ENCODE measurements at places on chromosomes 4 and X. TPM values are rescaled to one million over a fixed set of nuclear protein-coding genes. Genes with fewer than 3 reads are reported as not detected.
A peak's percentile ranks its signal among the peaks of the same experiment; 100 is the strongest.

Gene GLRA3
- not detected for polyA plus RNA-seq

DNA sequence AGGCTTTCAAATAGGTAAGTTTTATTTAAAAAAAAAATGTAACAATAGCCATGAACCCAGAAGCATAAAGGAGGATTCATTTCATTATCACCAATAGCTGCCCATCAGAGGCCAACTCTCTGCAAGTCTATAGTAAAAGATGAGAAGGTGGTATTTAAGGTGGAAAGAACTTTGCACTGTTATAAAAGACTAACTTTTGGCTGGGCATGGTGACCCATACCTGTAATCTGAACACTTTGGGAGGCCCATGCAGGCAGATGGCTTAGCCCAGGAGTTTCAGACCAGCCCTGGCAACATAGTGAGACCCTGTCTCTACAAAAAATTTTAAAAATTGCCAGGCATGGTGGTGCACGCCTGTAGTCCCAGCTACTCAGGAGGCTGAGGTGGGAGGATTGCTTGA lies 43.3 kb downstream of the RPS3A start:
- no peak for DNase-seq

DNA sequence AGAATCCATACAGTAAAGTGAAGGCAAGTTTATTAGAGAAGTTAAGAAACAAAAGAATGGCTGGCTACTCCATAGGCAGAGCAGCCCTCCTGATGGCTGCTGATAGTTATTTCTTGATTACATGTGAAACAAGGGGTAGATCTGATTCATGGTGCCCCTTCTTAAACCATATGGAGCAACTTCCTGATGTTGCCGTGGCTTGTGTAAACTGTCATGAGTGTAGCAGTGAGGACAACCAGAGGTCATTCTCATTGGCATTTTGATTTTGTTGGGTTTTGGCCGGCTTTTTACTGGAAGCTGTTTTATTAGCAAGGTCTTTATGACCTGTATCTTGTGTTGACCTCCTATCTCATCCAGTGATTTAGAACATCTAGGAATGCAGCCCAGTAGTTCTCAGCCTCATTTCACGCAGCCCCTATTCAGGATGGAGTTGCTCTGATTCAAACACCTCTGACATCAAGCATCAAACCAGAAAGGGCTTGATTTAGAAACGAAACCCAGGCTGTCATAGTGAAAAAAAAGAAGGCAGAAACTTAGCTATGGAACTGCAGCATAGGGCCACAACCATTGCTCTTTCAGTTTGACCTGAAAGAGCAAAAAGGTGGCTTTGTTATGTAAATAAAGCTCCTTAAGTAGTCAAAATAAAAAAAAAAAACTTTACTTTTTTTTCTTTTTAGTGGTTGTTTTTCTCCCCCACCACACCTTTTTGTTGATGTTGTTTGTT lies 37.8 kb downstream of the SPCS3 start:
- no peak for DNase-seq

- DNase-seq: no peak
These were observed 174.6 kb downstream of the SHOX start for GRCh38 chrX:805103-805670.

- DNase-seq: no peak
These were observed 8.8 kb upstream of the DGAT2L6 start for GRCh38 chrX:70168238-70169188.

DNA sequence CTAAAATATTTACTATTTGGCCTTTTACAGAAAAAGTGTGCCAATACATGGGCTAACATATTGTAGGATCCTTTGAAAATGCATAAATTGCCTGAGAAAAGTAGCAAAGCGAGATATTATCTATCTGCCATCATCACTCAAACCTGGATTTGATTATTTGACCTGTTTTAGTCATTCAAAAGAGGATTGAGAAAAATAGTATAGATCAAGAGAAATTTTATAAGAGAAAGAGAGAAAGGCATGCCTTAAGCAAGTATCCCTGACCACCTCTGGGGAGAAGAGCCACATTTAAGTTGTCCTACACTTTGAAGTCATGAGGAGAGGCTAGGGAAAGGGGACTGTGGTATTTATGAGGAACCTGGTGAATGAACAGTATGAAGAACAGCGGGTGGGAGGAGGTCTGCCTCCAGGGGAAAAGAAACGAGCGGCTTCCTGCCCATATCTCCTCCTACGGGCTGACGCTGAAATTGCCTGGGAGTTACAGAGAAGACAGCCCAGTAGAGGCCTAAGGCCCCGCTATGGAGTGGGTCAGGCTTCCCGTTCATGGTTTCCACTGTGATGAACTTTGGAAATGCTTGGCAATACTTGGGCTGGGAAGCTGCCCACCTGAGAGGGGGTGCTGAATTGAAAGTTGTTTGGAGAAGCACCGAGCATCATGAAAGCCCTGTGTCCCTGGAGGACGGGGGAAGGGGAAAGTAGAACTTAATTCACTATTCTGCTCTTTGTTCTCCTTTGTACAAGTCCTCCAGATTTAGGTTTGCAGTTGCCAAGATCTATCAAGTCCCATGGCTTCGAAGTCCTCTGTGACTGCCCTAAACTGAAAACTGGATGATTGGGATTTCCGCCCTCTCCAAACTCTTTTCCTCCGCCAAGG lies 106.9 kb upstream of the ACSL4 start:
- no peak for DNase-seq

- DNase-seq: no peak
These were observed 4.4 kb upstream of the PGM2 start for GRCh38 chr4:37821953-37822605.

Gene SMARCA1
- polyA plus RNA-seq: 0.38 TPM

DNA sequence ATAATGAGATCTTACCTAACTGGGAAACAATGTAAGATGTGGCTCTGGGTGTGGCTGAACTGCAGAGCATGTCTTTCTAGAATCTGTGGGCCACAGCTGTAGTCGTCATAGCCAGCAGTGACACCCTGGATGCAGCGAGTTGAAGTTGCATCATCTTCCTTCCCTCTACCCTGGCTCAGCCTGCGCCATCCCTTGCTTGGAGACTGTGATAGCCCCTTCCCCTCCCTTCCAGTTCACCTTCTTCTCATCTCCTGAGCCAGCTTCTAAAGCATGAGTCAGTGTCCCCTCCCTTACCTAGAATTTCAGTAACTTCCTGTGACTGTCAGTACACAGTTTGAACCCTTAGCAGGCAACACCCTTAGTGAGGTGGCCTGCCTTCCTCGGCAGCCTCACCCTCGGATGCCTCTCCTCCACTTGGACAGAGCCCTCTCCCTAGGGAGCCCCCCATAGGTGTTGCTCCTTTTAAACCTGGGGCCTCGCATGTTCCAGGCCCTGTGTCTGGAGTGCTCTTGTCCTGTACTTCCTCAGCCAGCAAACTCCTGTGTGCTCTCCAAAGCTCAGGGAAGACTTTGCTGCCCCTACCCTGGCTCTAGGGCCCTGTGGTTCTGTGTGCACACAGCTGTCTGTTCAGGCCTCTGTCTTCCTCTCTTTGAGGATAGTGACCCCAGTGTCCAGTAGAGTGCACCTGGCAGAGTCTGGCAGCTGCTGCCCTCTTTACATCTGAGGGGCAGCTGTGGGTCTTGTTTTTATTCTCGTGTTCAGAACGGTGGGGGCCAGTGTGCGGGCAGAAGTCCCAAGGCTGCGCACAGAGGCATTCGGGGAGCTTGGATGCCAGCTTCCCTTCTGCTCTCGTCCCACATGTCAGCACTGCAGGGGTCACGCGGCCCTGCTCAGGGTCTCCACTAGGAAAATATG lies 43.7 kb upstream of the TADA2B start:
- DNase-seq: no peak

DNA sequence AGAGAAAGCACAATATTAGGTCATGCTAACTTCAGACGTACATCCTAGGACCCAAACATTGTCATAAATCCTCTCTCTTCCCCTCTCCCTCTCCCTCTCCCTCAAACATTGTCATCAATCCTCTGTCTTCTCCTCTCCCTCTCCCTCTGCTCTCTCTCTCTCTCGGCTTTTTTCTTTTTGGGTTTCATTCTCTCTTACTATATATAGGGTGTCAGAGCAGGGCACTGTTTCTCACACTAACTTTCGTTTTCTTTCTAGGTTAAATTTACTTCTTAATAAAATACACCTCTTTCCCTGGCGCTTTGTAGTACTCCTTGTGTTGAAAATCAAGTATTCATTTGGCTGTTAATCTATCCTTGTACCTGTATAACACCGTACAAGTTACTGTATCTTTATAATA lies 37.0 kb upstream of the HERC5 start:
- DNase-seq: no peak

- no peak for DNase-seq
These were observed 5.7 kb upstream of the IL1RAPL1 start for GRCh38 chrX:28581522-28581921.

Gene RHOXF2
- polyA plus RNA-seq: not detected

- no peak for DNase-seq
These were observed 10.5 kb downstream of the TRO start for GRCh38 chrX:54931107-54931506.

DNA sequence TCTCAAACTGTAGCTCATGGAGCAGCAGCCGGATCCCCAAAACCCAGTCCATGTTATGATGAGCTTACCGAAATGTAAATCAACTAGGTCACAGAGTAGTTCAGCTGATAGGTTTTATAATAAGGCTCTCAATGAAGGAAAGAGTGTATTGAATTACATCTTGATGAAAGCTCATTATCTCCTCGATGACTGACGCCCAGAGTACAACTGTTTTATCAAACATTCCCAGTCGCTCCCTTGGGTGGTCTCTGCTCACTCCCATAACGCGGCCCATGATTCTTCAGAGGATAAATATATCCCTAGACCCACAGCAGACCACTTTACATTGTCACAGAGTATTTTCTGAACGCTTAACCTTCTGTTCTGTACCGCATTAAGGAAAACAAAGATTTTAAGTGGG lies 452.3 kb upstream of the GALNT7 start:
- no peak for DNase-seq

Gene TSPAN6
- polyA plus RNA-seq: 1.9 TPM

- DNase-seq: no peak
These were observed 62.2 kb downstream of the SH3RF1 start for GRCh38 chr4:169208516-169208915.

Gene EBP
- polyA plus RNA-seq: 109 TPM

Gene TMEM129
- polyA plus RNA-seq: 42.1 TPM

- DNase-seq: peak; percentile 41
These were observed 64.8 kb upstream of the STOX2 start for GRCh38 chr4:183840311-183840710.

DNA sequence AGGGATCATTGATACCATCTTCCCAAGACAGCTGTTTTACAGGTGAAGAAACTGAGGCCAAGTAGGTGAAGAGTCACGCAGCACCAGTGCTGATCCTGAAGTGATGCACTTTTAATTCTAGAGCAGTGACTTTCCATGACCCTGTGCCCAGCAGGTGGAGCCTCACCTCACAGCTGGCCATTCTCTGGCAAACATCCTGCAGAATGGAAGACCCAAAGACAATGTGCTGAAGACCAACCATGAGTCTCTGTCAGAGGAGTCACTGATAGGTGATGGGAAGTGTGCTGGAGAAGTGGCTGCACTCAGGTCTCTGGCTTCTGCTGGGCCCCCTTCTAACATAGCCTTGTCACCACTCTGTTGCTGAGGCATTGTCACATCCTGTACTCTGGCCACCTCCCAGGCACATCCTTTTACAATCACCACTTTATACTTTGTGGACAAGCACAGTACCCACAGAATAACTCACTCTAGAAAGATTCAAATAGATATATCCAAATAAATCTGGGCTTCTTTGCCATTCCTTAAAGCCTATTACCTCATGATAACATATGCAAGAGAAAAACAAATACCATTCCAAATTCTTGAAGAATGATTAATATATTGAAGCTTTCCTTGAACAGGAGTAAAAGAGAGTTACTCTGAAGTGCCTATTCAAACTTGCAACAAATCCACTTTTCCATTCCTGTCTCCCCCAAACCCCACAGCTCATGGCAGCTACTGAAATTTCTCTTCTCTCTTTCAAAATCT lies 64.1 kb upstream of the SCOC start:
- no peak for DNase-seq

- DNase-seq: no peak
These were observed at the start of gene LRRC66 for GRCh38 chr4:52019936-52020657. TSS of gene LRRC66 (minus strand) at chr4:52020363. CDS start at chr4:52017613, 2,750 bp downstream.

DNA sequence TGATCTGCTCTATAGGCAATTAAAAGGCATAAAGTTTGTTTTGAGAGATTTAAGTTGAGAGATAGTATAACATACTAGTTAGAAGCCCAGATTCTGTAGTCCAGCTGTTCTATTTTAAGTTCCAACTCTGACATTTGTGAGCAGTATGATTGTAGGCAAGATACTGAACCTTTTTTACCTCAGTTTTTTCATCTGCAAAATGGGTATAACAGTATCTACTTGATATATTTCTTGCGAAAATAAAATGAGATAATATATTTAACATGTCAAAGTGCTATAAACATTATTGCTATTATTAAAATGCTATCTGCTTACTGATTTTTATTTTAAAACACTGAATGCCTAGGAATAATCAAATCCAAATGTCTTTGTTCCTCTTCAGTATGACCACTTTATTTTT lies 19.2 kb downstream of the TMPRSS11F start:
- DNase-seq: no peak

DNA sequence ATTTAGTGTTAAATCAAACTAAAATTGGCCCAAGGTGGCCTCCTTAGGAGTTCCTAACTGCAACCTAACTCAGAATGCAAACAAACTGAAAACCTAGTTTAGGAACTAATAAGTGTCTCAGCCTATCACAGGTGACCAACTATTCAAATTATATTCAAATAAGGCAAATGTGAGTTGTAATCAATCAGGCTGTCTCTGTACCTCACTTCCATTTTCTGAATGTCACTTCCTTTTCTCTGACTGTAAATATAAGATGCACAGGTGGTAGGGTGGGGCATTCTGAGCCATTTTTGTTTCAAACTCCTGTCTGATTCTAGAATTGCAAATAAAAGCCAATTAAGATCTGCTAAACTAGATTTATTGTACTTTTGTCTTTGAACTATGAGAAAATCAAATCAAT lies 401.5 kb downstream of the PPP3CA start:
- no peak for DNase-seq

Data from CD8-positive, alpha-beta memory T cell (primary cell).